ENCODE measurements at places on chromosomes 7 and 10. TPM values are rescaled to one million over a fixed set of nuclear protein-coding genes. Genes with fewer than 3 reads are reported as not detected.
A peak's percentile ranks its signal among the peaks of the same experiment; 100 is the strongest.

Gene SPAM1
- total RNA-seq = not detected

DNA sequence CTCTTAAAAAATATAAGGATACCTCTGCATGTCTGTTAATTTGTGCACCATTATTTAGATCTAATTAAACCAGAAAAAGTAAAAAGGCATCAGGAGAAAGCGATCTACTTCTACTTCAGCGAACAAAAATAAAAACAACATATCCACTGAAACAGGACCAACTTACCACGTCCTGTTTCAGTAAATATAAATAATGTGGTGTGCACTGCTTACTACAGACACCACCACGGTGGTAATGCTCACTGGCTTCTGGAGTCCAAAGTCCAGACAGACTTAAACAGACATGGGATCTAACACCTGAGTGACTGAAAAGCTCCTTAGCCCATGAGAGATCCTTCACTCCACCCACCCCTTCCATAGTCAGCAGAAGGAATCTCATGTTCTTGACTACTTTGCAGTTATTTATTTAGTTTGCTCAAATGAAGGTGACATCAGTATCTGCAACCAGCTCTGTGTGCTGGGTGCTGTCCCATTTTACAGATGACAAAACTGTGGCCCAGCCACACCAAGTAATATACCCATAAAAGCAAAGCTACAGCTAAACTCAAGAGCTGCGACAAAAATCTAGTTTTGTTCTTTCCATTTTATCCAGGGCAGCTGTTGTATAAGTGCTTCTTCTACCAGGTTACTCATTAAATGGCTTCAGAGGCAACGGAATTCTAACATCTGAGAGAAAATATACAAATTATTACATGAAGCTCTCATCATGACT lies 62.1 kb upstream of the NCAPG2 start:
- no peak for DNase-seq

Gene PRSS58
- total RNA-seq = not detected

DNA sequence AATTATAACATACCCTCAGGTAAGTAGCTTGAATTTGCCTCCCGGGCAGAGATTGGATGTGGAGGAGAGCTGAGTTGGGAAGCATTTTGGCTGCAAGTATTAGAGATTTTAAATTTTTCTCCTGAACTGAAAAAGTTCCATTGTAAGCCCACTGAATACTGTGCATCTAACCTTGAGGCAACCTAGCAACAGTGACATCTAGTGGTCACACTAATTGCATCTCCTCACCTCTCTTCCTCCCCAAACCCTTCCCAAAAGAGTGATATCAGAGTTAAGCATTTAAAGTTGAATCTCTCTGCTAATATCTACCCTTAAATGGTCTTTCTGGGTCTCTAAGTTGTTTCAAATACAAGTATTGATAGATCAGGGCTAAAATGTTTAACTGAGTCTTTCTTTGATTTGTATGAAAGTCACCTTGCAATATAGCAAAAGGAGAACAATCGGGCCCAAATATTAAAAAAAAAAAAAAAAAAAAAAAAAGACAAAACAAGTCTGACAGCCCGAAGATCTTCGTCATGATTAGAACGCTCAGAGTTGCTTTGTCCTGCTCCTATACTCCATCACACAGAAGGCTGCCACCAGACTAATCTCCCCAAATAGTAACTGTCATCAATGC lies 40.4 kb upstream of the DLX5 start:
- DNase-seq = peak; percentile 32

DNA sequence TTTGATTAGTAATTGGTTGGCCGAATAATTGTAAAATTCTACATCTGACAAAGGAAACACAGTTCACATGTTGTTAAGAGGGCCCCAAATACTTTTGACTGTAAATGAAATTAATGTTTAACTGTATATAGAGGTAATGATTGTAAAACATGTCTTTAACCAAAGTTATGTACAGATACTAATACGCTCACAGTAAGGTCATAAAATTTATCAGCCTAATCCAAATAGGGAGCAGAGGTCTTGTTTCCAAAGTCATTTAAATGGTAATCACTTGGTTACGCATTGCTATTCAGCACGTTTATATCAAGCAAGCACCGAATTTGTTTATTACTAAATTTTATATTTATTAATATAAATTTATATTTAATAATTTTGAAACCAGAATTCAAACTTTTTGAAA lies 1.4 kb downstream of the PHYHIPL start:
- no peak for DNase-seq

Gene TRIM50
- not detected for total RNA-seq

Gene GIMAP4
- 174 TPM for total RNA-seq

Gene GPR15LG
- not detected for total RNA-seq

Gene GIMAP6
- 93.3 TPM for total RNA-seq

DNA sequence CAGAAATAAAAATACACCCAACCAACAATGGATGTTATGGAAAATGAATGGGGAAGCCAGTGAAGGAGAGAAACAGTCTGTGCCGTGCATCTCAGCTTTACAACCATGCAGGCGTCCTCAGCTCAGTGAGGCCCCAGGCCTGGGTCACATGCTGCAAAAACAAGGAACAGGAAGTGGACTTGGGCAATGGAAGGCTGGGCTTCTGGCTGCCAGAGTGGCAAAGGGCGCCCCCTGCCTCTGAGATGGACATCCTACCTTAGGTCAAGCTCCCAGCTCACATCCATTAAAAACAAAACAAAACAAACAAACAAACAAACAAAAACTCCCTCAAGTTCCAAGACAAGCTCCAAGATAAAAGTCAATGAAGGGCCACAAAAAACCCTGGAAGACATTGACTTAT lies 54.7 kb upstream of the AFAP1L2 start:
- peak; percentile 44 for DNase-seq

DNA sequence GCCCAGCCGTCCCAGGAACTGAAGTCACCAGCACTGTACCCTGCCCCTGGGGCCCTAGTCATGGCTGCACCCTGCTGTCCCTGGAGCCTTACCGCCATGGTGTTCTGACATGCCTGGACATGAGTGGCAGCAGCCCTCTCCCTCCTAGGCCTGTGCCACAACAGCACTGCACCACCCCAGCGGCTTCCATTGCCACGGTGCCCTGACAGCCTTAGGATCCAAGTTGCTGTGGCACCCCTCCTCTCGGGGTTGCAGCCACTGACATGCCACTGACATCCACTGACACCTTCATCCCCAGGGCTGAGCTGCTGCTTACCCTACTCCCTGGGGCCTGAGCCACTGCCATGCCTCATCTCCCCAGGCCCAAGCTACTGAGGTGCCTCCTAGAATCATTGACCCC lies 39.6 kb upstream of the SHH start:
- DNase-seq = no peak

Gene MYH16
- total RNA-seq = not detected

Gene TMEM229A
- not detected for total RNA-seq

- no peak for DNase-seq
These were observed 83.1 kb downstream of the GRK5 start for GRCh38 chr10:119290301-119291048.

Gene LRRC17
- not detected for total RNA-seq

DNA sequence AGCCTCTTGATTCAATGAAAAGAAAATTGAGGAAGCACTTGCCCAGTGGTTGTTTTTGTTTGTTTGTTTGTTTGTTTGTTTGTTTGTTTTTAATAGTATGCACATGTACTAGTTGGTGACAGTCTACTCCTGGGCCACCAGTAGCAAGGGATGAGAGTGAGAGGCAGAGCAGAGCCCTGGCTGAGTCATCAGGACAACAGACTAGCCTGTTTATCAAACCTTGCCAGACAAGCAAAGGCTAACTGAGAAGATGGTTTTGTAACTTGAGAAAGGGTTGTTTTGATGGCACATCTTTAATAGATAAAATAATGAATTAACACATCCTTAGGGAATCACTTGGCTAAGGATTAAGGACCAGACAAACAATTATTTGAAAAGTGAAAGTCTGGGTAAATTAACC lies 78.1 kb downstream of the INHBA start:
- DNase-seq = no peak

Gene HNRNPH3
- 114 TPM for total RNA-seq

GRCh38 chr7:71208881-71209280 lies 76.9 kb downstream of the GALNT17 start:
- DNase-seq = no peak

- DNase-seq = no peak
These were observed 325.4 kb downstream of the GLRX3 start for GRCh38 chr10:130461631-130462030.

DNA sequence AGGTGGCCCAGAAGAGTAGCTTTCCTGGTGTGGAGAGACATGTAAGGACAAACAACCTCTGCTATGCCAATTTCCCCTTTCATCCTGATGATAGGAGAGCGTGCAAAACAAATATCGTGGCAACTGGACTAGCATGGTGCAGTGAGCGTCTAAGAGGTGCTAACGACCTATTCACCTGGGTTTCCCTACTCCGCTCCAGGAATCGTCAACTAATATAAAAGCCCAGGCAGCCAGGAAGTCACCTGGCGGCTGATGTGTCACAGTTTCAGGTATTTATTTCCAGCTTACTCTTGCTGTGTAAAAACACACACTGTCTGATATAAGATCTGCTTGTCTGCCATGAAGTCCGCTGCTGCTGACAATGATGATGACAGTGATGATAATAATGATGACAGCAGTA lies 56.5 kb upstream of the EFCAB10 start:
- no peak for DNase-seq

Gene NEUROD6
- not detected for total RNA-seq

Gene RARRES2
- not detected for total RNA-seq

Gene LGI1
- not detected for total RNA-seq

Gene RAPGEF5
- total RNA-seq = 0.42 TPM

GRCh38 chr10:122128357-122128756 lies 139.4 kb downstream of the TACC2 start:
- DNase-seq = no peak

Gene CYP26C1
- total RNA-seq = 0.11 TPM

Gene CAMK2B
- total RNA-seq = not detected

Gene LHFPL3
- total RNA-seq = not detected

Gene CTTNBP2
- not detected for total RNA-seq

Gene DGKI
- not detected for total RNA-seq

Gene HABP2
- not detected for total RNA-seq

DNA sequence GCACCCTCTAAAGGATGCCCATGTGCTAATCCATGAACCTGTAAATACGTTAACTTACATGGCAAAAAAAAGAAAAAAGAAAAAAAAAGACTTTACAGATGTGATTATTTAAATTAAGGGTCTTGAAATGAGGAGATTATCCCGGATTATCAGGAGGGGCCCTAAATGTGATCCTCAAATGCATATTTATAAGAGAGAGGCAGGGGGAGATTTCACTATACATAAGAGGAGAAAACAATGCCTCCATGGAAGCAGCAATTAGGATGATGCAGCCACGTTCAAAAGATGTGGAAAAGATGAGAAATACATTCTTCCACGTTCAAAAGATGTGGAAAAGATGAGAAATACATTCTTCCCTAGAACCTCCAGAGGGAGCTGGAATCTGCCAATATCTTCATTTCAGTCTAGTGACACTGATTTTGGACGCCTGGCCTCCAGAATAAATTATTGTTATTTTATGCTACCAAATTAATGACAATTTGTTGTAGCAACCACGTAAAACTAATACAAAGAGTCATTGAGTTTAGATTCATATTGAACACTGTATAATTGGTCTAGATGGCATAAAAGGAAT lies 328.4 kb upstream of the GNAI1 start:
- DNase-seq = no peak
